ENCODE measurements at places on chromosomes 3 and 15. TPM values are rescaled to one million over a fixed set of nuclear protein-coding genes. Genes with fewer than 3 reads are reported as not detected.

The TLR9 gene
- 0.19 TPM for total RNA-seq

DNA sequence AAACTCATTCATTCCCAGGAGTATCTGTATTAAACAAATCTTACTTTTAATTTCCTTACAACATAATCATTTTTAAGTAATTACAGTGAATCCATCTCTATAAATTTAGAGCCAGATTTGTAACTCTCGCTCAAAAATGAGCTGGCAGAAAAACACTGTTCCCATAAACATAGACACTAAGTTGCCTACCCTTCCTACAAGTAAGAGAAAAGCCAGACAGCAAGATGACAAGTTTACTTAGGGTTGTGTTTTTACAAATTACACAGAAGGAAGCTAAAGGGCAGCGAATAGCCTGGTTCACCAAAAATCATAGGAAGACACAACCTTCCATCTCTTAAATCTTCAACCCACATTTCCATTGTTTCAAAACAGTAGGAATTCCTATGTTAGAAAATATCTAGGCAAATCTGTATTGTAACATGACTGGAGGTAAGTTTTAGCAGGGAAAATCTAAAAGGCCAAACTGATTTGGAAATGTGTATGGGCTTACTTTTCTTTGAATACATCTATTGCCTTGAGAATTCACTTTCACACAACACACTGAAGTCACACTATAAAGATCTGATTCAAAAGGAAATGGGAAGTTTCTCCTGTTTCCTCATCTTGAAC is 21.7 kb downstream of the HERC1 start:
- no peak for DNase-seq

The CLDN18 gene
- total RNA-seq: 0.26 TPM

The MAGI1 gene
- total RNA-seq: 38.3 TPM

The ARHGEF26 gene
- total RNA-seq: 3.3 TPM

The CCR3 gene
- total RNA-seq: not detected

DNA sequence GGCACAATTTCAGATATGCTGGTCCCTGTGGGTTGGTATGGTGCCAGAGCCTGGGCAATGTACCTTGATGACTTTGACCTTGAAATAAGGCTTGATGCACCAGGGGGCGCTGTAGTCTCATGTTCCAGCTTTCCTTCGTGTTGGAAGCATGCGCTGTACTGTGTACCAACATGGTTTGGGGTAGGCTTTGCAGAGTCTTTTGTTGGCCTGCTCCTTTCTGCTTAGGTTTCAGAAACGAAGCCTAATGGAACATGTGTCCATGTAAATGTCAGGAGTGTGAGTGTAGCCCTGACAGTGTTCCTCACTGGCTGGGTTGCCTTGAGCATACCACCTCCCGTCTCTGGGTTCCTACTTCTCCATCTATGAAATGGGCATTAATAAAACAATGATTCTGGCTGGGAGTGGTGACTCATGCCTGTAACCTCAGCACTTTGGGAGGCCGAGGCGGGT is 3.6 kb upstream of the CCR4 start:
- peak; percentile 78 for DNase-seq
